ENCODE measurements at places on chromosomes 5 and 9.

DNA sequence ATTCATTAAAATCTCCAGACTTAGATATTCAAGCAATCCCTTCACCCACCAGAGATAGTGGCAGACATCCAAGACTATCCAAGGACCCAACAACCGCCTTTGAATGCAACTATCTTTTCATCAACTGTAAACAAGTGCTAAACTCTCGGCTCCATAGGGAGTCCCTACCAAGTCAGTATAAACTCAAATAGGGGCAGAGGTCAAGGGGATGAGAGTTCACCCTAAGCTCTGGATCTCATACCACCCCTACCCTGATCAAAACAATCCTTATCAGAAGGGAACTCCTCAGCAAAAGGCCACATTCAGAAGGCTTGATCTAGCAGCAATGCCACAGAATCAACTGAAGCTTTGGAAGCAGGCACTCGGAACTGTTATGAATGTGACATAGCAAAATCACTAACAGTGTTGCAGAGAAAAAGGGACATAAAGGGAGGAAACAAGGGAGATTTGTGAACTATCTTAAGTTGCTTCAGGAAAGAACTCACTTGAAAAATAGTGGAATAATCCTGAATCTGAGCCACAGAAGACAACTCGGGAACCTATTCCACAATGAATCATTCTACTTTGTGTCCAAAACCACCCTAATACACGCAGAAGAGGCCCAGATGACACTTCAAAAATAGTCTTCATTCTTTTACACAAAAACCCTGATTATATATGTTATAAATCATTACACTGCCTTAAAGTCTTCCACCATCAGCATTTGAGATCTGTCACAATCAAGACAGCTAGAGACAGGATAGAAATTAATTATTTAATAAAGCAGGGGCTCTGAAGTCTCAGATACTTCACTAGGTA lies 49.8 kb downstream of the NR6A1 start:
- DNase-seq: no peak

DNA sequence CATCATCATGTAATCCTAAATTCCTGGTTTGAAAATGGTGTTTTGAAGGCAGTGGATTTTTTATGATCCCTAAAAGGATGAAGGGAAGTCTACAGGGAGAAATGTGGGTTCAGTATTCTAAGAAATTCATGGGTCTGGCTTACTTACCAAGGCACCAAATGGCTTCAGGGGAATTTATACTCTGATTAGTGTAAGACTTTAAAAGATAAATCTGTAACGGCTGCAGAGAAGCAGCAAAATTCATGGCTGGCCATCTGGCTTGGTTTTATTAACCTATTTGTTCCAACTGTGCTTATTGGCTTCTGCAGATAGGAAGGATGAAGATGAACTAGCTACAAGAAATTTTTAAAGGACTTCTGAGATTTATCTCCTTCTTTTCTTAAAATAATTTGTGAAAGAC lies 222.8 kb downstream of the TENT4A start:
- no peak for DNase-seq

DNA sequence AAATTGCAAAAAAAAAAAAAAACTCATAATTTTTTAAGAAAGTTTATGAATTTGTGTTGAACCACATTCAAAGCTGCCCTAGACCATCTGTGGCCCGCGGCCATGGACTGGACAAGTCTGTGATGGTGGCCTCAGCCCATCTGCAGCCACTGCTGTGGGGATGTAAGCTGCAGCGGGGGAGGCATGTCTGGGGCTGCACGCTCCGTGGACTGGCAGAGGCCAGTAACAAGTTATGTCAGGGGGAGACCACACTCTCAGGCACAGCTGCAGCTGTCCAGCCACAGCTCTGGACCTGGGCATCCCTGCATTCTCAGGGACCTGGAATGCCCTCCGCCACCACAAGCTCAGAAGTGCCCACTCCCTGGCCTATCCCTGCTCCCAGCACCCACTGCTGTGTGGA lies 1272.3 kb upstream of the CDH9 start:
- no peak for DNase-seq

- DNase-seq: no peak
These were observed 391.4 kb downstream of the SH3GL2 start for GRCh38 chr9:17970277-17970676.

- DNase-seq: no peak
These were observed 16.6 kb downstream of the USP20 start for GRCh38 chr9:129851821-129852220.

GRCh38 chr5:169717288-169717687 lies 80.2 kb downstream of the DOCK2 start:
- no peak for DNase-seq

GRCh38 chr5:26492906-26493459 lies 545.4 kb downstream of the CDH9 start:
- no peak for DNase-seq

DNA sequence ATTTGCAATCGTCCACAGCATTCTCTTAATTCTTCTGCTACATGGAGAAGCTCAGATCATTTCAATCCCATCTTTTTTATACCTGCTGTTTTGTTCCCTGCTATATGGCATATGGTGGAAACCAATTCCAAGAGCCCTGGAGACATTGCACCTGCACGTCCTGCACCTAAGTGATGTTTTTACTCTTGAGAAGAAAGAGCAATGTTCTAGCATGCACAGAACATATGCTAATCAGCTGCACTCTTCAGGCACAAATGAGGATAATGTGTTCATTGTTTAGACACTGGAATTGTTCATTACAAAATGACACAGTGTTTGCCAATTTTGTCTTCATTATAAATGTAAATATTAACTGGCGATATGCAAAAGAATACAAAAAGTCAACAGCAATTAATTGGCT lies 935.8 kb downstream of the TLE4 start:
- no peak for DNase-seq

GRCh38 chr9:114154600-114155102 lies 686 bp upstream of the COL27A1 start:
- DNase-seq: no peak

GRCh38 chr5:74595143-74595925 lies 45.2 kb downstream of the ENC1 start:
- no peak for DNase-seq

- no peak for DNase-seq
These were observed 333.9 kb upstream of the SEMA6A start for GRCh38 chr5:116908537-116908936.

DNA sequence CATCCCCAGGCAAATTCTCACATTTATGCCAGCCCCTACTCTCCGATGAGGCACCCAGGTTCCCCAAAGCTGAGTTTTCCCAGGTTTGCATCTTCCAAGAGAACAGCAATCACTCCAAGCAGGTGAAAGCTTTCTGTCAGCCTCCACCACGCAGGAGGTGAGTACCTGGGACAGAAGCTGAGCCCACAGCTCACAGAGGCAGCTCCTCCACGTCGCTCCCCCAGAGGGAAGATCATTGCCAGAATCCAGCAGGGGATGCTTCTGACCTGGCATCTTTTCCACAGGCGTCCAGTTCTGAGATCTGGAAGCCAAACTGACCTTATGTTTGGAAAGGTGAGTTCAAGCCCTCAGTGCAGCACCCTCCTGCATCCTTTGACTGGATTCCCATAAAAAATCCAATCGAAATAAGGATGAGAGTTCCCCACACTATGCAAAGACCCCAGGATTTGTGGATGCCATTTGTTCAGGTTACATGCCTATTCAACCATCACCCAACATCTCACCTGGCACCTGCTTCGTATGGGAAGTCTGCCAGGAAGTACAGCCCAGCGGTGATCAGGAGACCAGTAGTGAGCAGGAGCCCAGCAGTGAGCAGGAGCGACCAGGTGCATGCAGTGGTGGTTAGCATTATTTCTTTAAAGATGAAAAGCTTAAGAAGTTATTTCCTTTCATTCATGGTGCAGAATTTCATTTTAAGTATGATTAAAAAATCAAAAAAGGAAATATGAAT lies 47.4 kb upstream of the OLFM1 start:
- no peak for DNase-seq

DNA sequence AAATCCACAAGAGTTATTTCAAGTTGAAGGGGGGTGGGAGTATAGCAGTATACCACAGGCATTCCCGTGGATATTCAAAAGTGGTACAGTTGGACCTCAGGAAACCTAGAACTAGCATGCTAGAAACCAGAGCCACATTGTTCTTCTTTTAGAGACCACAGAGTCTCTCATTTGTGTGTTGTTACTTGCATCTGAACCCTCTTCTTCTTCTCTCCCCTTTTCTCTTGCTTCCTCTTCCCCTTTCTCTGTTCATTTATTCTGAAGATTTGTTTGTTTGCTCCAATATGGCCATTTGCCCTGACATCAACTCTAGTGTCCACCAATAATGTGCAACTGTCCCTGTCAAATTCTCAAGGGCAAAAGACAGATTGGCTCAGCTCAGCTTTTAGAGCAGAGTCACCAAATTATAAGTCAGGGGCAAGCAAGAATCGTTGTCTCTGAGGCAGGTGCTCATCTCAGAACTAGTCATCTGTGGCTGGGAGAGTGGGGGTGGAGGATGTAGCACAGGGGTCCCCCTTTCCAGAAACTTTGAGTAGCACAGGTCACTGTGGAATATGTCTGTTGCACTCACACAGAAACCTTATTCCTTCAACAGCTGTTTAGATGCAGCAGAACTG lies 321.1 kb downstream of the ARRDC3 start:
- DNase-seq: no peak

- no peak for DNase-seq
These were observed at the start of gene SPACA9 for GRCh38 chr9:132878695-132879456. Gene SPACA9, plus strand, starts transcription at chr9:132878898. Its CDS starts 5,050 bp downstream, at chr9:132883948.

DNA sequence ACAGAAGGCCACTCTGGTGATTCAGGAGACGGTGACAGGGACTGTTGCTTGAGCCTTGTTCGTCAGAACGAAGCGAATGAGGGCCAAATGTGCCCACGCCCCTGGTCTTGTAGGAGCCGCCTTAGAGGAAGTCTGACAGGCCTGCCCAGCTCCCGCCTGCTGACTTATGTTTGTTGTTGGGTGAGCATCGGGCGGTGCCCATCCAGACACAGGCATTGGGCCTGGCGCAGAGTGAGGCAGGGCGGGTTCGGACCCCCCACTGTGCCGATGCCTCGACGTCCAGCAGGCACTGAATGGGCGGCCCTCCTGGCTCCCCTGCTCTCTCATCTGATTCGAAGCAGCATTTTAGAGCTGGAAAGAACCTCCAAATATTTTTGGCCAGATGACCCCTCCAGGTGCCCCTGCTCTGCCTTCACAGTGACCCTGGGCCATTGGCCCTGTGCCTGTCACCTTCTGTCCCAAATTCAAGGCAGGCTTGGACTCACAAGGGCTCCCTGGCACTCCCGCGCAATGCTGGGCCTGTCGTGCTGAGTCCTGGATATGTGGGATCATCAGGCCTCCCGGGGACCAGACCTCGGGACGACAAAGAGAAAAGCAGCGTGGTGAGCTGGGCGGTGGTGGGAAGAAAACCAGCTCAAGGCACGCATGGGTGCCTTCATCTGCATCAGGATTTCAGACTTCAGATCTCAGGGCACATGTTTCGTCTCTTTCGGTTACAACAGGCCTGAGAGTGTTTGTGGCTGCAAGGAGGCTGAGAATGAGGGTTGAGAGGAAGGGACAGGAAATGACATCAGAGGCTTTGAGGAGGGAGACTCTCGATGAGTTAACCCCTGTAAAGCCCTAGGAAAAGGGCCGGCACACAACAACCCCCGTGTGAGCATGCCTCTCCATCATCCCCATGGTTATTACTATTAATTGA lies 37.1 kb upstream of the OLFM1 start:
- no peak for DNase-seq

GRCh38 chr9:73042155-73042554 lies 89.3 kb upstream of the ALDH1A1 start:
- no peak for DNase-seq

DNA sequence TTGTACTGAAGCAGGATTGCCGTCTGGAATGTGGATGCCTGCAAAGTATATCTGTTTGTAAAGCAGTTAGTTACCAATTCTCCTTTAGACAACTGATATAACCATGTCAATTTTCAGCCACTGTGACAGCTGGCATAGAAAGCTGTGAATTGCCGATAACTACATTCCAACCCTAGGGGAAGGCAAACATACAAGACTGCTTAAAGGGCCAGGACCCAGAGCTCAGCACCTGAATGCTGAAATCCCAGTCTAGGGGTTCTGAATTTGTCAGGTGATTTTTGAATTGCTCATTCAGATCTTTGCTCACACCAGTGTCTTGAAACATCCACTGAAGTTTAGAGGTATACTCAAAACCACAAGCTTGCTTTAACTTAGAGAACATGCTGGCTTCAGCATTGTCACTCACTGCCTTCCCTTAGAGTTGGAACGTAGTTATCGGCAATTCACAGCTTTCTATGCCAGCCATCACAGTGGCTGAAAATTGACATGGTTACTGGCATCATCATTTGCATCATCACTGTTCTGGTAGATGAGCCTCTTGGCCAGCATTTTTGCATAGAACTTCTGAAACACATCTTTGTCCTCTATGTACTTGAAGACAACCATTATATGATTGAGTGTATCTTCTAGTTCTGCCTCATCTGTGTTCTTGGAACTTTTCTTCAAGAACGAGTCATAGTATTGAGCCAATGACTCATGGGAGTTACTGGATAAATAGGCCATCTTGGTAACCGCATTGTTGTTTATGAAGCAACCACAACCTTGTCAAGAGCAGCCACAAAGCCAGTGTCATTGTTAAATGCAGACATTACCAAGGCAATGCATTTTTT lies 82.1 kb downstream of the CCDC192 start:
- DNase-seq: no peak

DNA sequence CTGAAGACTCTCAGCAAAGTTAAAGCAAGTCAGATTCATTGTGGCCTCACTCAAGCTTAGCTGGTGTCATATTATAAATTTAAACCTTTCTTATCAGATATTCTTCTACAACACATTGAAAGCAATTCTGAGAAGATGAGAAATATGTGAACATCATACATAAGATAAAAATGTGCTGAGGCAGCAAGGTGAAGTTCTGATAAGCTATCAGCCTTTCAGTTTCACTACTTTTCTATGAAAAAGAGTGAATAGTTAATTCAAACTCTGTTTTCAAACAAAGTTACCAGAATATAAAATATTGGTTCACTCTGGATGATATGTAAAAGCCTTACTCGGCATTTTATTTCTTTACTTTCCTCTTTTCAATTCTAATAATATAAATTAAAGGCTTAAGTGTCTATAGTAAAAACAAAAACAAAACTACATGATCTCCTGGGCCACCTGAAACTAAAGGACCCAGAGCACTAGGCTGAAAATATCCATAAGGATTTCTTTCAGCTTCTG lies 824.4 kb downstream of the MTRR start:
- DNase-seq: no peak

DNA sequence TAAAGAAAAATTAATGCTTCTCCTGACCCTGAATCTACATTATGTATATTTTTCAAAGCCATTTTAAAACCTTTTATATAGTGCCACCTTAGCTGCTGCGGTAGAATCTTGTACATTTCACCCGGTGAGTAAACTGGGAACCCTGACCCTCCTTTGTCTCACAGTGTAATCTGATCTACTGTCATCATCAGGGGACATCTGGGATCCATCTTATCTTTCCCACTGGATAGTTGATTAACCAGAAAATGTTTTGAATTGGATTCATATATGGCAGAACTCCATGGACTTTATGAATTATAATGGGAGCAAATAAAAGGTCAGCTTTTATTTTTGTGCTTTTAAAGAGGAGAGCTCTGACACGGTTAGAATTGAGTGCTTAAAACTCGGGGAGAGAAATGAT lies 95.0 kb downstream of the ADAMTSL1 start:
- DNase-seq: no peak

- no peak for DNase-seq
These were observed 87.5 kb upstream of the FSD1L start for GRCh38 chr9:105360344-105360743.

Data from stimulated activated CD4-positive, alpha-beta T cell treated with anti-CD3 and anti-CD28 coated beads, Interleukin-15, amount 100 ng/mL, for 1 hour (primary cell).